NK-92 treated with Interleukin-12 subunit alpha and Interleukin-12 subunit beta, amount 100 ng/mL, for 24 hours (cell line): ENCODE measurements at places on chromosomes 2 and 18.

DNA sequence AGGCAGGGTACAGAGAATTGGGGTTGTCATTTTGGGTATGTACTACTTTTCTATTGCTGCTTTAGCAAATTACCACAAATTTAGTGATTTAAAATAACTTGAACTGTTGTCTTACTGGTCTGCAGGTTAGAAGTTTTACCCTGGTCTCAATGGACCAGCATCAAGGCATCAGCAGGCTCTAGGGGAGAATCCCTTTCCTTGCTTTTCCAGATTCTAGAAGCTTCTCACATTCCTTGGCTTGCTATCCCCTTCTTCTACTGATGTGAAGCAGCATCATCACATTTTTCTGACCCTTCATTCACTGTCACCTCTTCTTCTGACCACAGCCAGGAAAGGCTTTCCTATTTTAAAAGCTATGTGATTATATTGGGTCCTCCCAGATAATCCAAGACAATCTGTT is 237.8 kb upstream of the RBMS1 start:
- DNase-seq = no peak

- no peak for DNase-seq
These were observed 248.8 kb downstream of the RDH14 start for GRCh38 chr2:18311420-18312195.

DNA sequence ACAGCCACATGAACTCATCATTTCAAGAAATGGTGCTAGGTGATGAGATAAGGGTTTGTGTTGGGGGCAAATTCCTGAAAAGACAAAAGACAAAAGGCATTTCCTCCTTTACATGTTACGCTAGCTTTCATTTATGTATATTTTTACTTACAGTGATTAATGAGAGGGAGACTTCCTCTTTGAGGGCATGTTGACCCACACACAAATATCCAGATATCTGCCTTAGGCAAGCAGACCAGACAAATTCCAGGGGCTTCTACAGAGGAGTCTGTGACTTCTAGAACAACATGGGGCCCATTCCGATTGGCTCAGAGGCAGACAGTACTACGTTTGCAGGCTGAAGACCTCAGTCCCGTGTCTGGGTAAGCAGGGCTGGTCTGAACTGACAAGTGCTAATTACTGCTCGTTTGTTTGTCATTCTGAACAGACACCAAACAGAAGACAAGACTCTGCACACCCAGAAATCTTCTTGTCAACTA is 74.8 kb upstream of the ST6GAL2 start:
- DNase-seq = no peak

- no peak for DNase-seq
These were observed 84.2 kb downstream of the NCKAP5 start for GRCh38 chr2:133484106-133484505.

DNA sequence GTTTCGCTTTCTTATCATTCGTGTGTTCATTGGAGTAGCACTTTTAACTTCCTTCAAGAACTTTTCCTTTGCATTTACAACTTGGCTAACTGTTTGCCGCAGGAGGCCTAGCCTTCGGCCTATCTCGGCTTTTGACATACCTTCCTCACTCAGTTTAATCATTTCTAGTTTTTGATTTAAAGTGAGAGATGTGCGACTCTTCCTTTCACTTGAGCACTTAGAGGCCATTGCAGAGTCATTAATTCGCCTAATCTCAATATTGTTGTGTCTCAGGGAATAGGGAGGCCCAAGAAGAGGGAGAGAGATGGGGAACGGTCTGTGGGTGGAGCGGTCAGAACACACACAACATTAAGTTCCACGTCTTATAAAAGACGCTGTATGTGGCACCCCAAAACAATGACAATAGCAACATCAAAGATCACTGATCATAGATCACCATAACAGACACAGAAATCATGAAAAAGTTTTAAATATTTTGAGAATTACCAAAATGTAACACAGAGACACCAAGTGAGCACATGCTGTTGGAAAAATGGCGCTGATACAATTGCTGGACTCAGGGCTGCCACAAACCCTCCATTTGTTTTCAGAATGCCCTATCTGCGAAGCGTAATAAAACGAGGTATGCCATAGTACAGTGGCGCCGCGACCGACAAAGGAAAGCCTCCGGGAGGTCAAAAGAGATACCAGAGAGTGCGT is 553 bp downstream of the TIGD1 start:
- no peak for DNase-seq

GRCh38 chr2:43269074-43269572 is 42.7 kb upstream of the ZFP36L2 start:
- no peak for DNase-seq

DNA sequence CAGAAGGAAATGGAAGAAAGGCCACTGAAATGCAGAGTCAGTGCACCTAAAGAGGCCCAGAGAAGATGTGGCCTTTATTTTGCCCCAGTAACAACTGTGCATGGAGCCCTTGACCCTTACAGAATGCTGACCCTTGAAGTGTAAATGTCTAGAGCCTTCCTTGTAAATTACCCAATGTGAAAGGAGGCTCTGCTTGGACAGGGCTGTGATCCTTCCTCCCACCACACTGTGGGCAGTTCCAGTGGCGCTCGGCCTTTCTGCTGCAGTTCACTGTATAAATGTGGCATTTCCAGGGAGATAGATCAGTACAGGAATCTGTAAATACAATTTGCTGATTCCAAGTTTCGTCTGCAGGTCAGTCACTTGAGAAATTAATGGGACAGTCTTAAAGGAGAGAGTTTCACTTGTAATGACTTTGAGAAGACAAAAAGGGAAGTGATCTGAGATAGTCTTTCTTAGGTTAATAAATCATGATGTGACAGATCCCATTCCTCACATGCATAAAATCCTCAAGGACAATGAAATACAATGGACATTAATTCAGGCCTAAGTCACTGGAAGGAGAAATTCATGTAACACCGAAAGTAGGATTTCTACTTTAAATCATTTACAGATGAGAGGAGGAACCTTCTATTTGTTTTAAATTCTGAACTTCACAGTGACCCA is 133.8 kb upstream of the LMAN1 start:
- no peak for DNase-seq
